ENCODE measurements at places on chromosomes 2 and 18.

GRCh38 chr2:183829931-183830330, 705.7 kb downstream of the NUP35 start:
- no peak for DNase-seq

DNA sequence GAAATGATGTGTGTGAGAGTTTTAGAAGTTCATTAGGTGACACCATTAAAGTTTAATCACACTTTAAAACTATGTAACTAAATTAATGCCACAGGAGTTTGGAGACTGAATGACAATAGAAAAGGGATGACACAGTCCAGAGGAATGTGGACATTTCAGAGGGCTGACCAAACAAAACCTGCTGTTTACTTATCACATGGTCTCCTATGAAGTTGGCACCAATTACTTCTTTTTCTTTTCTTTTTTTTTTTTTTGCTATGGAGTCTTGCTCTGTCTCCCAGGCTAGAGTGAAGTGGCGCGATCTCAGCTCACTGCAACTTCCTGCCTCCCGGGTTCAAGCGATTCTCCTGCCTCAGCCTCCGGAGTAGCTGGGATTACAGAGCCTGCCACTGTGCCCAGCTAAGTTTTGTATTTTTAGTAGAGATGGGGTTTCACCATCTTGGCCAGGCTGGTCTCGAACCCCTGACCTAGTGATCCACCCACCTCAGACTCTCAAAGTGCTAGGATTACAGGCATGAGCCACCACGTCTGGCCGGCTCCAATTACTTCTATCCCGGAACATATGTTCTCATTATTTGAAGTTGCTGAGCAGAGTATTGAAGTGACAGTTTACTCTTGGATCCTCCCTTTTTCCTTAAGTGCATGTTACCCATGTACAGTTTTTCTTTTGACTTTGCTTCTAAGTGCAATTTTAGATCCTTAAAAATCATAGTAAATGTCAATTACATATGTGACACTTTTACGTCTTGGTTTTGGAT, 4.3 kb downstream of the AGPS start:
- no peak for DNase-seq

DNA sequence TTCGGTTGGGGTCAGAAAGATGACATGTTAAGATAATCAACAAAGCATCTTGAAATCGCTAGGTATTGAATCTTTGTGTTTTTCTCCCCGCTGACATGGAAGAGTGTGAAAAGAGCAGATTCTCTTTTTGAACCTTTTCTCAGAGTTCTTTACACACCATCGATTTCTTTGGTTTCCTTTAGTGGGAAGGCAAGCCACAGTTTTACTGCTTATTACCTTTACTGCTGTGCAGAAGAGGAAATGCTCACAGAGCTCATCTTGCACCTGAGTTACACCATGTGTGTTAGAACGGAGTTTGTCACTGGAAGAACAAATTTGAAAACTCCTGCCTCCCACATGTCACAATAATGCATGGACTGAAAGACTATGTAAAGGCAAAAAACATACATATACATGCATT, 45.3 kb upstream of the PDK1 start:
- no peak for DNase-seq

DNA sequence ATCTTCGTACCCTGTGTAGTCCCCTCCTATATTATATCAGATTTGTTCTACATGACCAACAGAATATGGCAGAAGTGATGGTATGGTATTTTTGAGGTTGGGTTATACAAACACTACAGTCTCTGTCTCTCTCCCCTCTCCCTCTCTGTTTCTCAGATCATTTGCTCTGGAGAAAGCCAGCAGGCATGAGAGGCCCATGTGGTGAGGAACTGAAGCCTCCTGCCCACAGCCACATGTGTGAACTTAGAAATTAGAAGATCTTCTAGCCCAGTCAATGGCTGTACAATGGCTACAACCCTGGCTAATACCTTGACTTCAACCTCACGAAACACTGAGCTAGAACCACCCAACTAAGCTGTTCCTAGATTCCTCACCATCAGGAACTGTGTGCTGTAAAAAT, 250.6 kb downstream of the SMAD2 start:
- DNase-seq = no peak

GRCh38 chr2:120805602-120806001, 69.9 kb downstream of the GLI2 start:
- no peak for DNase-seq
